A549 treated with CpdA at 1 μM for 4 hours (cell line): ENCODE measurements at places on chromosomes 16 and 17. TPM values are rescaled to one million over a fixed set of nuclear protein-coding genes. Genes with fewer than 3 reads are reported as not detected.

The UBE2O gene
- 31.1 to 38.0 TPM (median 34.6 TPM) in 5 replicates for total RNA-seq

The ZNF385C gene
- 0.13 to 0.27 TPM (median 0.19 TPM) in 4 of 5 replicates, not detected in the other for total RNA-seq

The HS3ST3A1 gene
- 0.15 to 0.26 TPM in 2 of 5 replicates, not detected in the others for total RNA-seq

The TBC1D3K gene
- total RNA-seq = not detected in 5 replicates

The MOSMO gene
- 7.6 to 9.3 TPM (median 8.8 TPM) in 5 replicates for total RNA-seq

The MYH1 gene
- total RNA-seq = not detected in 5 replicates

The NAGS gene
- total RNA-seq = 0.75 to 1.1 TPM (median 0.94 TPM) in 5 replicates

The APOBR gene
- 0.03 to 0.07 TPM (median 0.03 TPM) in 3 of 5 replicates, not detected in the others for total RNA-seq

The CHD3 gene
- total RNA-seq = 65.3 to 76.0 TPM (median 68.6 TPM) in 5 replicates

The SLC12A3 gene
- not detected in 5 replicates for total RNA-seq

The NPIPA7 gene
- total RNA-seq = 11.7 to 13.7 TPM (median 12.8 TPM) in 5 replicates

The NTN3 gene
- 0.06 TPM in 1 of 5 replicates, not detected in the others for total RNA-seq

The RNF43 gene
- total RNA-seq = 0.12 to 0.61 TPM (median 0.27 TPM) in 5 replicates

The HSPB9 gene
- not detected in 5 replicates for total RNA-seq

The KRT15 gene
- 3.5 to 6.2 TPM (median 5.4 TPM) in 5 replicates for total RNA-seq

The VWA3A gene
- 0.08 TPM in 1 of 5 replicates, not detected in the others for total RNA-seq

The SLC35G6 gene
- not detected in 5 replicates for total RNA-seq

The GAST gene
- total RNA-seq = 0.14 TPM in 1 of 5 replicates, not detected in the others

The PRAC1 gene
- not detected in 5 replicates for total RNA-seq

The ATP2C2 gene
- total RNA-seq = 0.05 to 0.48 TPM (median 0.21 TPM) in 4 of 5 replicates, not detected in the other

The PITPNC1 gene
- total RNA-seq = 13.5 to 16.9 TPM (median 15.2 TPM) in 5 replicates

The AOC2 gene
- 1.4 to 3.0 TPM (median 2.0 TPM) in 5 replicates for total RNA-seq

The PRSS27 gene
- 1.0 to 1.6 TPM (median 1.3 TPM) in 5 replicates for total RNA-seq

The SMYD4 gene
- 8.2 to 10.4 TPM (median 8.9 TPM) in 5 replicates for total RNA-seq

The TEX19 gene
- 0.22 to 0.59 TPM (median 0.33 TPM) in 5 replicates for total RNA-seq

The OR2C1 gene
- not detected in 5 replicates for total RNA-seq

The RSAD1 gene
- 30.0 to 37.7 TPM (median 34.1 TPM) in 5 replicates for total RNA-seq

The EXOSC6 gene
- total RNA-seq = 12.2 to 15.9 TPM (median 15.3 TPM) in 5 replicates

The HOXB1 gene
- not detected in 5 replicates for total RNA-seq

The TRPV2 gene
- total RNA-seq = 0.42 to 0.69 TPM (median 0.59 TPM) in 5 replicates

The TANC2 gene
- 11.3 to 22.8 TPM (median 19.6 TPM) in 5 replicates for total RNA-seq

The NT5C gene
- total RNA-seq = 87.9 to 130 TPM (median 123 TPM) in 5 replicates

The CD300LB gene
- 0.06 to 0.22 TPM (median 0.09 TPM) in 3 of 5 replicates, not detected in the others for total RNA-seq

The CDRT4 gene
- total RNA-seq = 1.2 to 2.9 TPM (median 1.9 TPM) in 5 replicates

The KIFC3 gene
- total RNA-seq = 163 to 215 TPM (median 196 TPM) in 5 replicates

The SEPTIN12 gene
- total RNA-seq = not detected in 5 replicates

The AKAP10 gene
- 17.6 to 21.3 TPM (median 20.7 TPM) in 5 replicates for total RNA-seq

The KCTD19 gene
- 0.06 to 0.46 TPM (median 0.22 TPM) in 5 replicates for total RNA-seq

The KRTAP4-3 gene
- total RNA-seq = not detected in 5 replicates

The STH gene
- total RNA-seq = not detected in 5 replicates
